ENCODE measurements at places on chromosomes 1 and 21.

GRCh38 chr1:94919241-94920030 lies 7.5 kb downstream of the CNN3 start:
- no peak for DNase-seq

DNA sequence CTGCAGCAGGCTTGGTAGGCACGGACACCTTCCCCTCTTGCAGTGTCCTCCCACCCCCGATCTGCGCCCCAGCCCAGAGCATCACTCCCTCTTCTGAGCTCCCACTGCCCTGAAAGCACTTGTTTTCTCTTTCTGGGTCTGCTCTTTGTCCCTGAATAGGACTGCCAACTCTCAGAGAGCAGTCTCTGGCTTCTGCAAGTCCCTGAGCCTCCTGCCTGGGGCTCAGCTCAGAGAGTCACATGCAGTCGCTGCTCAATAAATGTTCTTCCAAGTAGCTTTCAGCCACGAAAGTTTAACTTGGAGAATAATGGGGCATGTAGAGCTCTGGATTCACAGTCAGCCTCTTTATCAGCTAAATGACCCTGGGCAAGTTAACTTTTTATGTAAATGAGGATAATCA lies 205.6 kb downstream of the HIVEP3 start:
- DNase-seq = no peak

GRCh38 chr1:64404202-64404601 lies 65.7 kb upstream of the CACHD1 start:
- DNase-seq = no peak

GRCh38 chr1:200520735-200521134 lies 99.8 kb downstream of the KIF14 start:
- DNase-seq = no peak

DNA sequence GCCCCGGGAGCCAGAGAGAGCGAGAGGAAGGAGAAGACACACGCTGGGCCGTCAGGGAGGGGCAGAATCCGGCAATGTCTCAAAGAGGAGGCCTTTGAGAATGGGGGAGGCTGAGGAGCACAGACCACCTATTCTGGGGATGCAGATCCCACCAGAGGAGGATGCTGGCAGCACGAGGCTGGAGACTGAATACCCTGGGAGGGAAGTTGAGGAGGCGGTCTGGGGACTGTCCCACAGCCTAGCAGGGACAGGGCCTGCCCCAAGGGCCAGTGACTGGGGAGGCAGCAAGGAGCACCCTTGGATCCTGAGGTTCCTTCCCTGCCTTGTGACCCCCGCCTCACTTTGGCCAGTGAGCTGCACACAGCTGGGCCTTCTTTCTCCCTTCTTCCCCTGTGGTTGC lies 49.2 kb downstream of the SLC37A1 start:
- DNase-seq = no peak

- DNase-seq = no peak
These were observed 858 bp downstream of the LACTBL1 start for GRCh38 chr1:22971611-22972405.

DNA sequence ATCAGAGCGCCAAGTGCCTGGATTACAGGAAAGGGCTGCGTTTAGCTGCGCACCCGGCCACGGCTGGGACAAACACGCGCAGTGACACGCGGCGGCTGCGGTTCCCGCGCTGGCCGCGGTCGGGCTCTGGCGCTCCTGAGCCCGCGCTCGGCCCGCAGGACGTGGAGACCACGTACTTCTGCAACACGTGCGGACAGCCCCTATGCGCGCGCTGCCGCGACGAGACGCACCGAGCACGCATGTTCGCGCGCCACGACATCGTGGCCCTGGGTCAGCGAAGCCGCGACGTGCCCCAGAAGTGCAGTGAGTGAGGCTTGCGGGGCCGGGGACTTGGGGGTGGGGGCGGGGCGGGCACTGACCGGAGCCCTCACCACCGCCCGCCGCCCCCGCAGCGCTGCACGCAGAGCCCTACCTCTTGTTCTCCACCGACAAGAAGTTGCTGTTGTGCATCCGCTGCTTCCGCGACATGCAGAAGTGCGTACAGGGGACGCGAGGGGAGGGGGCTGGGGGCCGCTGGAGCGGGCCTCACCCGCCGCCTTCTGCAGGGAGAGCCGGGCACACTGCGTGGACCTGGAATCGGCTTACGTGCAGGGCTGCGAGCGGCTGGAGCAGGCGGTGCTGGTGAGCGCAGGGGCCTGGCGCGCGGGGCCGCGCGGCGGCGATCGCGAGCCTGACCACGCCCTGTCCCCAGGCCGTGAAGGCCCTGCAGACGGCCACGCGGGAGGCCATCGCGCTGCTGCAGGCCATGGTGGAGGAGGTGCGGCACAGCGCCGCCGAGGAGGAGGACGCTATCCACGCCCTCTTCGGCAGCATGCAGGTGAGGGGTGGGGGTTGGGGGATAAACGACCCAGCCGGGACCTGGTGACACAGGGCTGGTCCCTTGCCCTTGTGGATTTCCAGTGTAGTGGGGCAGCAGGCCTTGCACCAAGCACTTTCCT lies 3.1 kb downstream of the RNF207 start:
- DNase-seq = peak; percentile 37

DNA sequence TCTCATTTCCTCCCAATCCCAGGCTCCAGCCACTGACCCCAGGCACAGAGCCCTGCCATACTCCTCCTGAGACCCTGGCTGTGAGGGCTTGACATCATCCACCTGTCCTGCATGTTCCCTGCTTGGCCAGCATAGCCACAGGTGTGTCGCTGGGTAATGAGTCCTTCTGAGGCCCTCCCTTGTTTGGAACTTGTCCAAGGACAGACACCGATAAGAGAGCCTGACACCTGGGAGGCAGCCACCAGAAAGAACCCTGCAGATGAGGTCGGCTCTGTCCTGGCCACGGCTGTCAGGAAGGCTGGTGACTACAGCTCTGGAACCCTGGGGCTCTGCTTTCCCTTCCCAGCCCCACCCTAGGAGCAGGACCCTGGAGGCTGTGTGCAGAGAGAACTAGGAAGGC lies 34.6 kb downstream of the TMEM63A start:
- DNase-seq = no peak

- no peak for DNase-seq
These were observed 148.4 kb upstream of the MAP1LC3C start for GRCh38 chr1:242147096-242147976.

DNA sequence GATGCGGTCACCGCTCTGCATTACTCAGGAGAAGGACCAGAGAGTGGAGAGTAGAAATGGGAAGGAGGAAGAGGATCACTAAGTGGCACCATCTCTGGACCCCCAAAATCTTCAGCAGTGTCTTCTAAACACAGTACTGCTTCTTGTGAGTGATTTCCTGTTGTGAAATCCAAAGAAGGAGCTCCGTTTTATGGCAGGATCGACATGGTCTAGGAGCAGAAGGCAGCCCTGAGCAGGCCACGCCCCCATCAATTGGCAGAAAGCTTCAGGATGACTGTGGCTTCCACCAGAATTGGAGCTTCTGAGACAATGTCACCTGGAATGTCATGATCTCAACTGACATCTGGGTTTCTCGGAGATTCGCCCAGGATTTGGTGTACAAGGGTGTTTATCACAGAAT lies 171.5 kb downstream of the ADSS2 start:
- no peak for DNase-seq

GRCh38 chr1:21344750-21345443 lies 54.6 kb upstream of the ECE1 start:
- peak; percentile 35 for DNase-seq

All from stimulated activated naive CD8-positive, alpha-beta T cell treated with anti-CD3 and anti-CD28 coated beads, Interleukin-15, Interleukin-2, amounts not matched to agents 100 U/mL and 50 U/mL, for 24 hours (primary cell).